Effector memory CD8-positive, alpha-beta T cell (primary cell): ENCODE measurements at places on chromosomes 1 and 21.

GRCh38 chr1:158371188-158371953 lies 17.7 kb downstream of the CD1E start:
- no peak for DNase-seq
- H3K36me3 ChIP-seq, result no peaks in the 10 kb centered on the region
- H3K27ac ChIP-seq, result no peak overlapping the region
- H3K27me3 ChIP-seq, result peaks cover 90% of the 10 kb centered on the region
- no peak overlapping the region for H3K4me3 ChIP-seq
- H3K4me1 ChIP-seq, result peaks cover 12% of the 10 kb centered on the region

- peaks cover 8% of the 10 kb centered on the region for H3K36me3 ChIP-seq
- H3K27me3 ChIP-seq, result no peaks in the 10 kb centered on the region
Measured at GRCh38 chr1:229268505-229268904, 2.4 kb upstream of the RAB4A start.

DNA sequence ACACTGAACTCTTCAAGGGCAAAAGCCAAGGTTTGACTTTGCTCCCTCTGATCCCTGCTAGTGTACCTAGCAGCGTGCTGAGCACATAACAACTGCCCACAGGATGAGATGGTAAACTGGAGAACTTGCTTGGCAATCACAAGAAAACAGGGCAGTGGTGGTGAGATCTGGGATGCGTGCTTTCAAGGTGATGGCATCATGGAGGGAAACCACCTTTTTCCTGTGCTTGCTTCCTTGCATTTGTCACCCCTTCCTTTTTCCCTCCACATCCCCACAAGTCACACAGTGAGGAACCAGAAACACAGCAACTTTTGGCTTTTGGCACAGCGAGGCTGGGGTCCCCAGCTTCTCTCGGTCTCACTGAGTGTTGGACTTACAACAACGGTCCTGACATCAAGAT lies 31.4 kb upstream of the BECN2 start:
- no peaks in the 10 kb centered on the region for H3K4me1 ChIP-seq
- no peak overlapping the region for H3K4me3 ChIP-seq
- H3K36me3 ChIP-seq, result no peaks in the 10 kb centered on the region
- H3K27ac ChIP-seq, result no peak overlapping the region
- H3K27me3 ChIP-seq, result peaks cover under 1% of the 10 kb centered on the region
- no peak for DNase-seq

- H3K27me3 ChIP-seq, result peaks cover 7% of the 10 kb centered on the region
- no peak for DNase-seq
- H3K36me3 ChIP-seq, result no peaks in the 10 kb centered on the region
- H3K4me1 ChIP-seq, result no peaks in the 10 kb centered on the region
- no peak overlapping the region for H3K4me3 ChIP-seq
Measured at GRCh38 chr1:87684713-87685205, 356.1 kb downstream of the LMO4 start.

GRCh38 chr1:201576914-201577313 lies 38.0 kb downstream of the NAV1 start:
- peaks cover 2% of the 10 kb centered on the region for H3K4me1 ChIP-seq
- H3K27ac ChIP-seq, result no peak overlapping the region
- H3K36me3 ChIP-seq, result peaks cover 3% of the 10 kb centered on the region
- H3K4me3 ChIP-seq, result no peak overlapping the region

- H3K27me3 ChIP-seq, result peaks cover 9% of the 10 kb centered on the region
- H3K4me3 ChIP-seq, result no peak overlapping the region
- H3K4me1 ChIP-seq, result no peaks in the 10 kb centered on the region
- no peak for DNase-seq
- no peak overlapping the region for H3K27ac ChIP-seq
Measured at GRCh38 chr1:178614286-178614685, 101.4 kb downstream of the TEX35 start.

GRCh38 chr1:36664571-36665287 lies 182.0 kb upstream of the CSF3R start:
- peaks cover 3% of the 10 kb centered on the region for H3K4me1 ChIP-seq
- H3K27me3 ChIP-seq, result peaks cover 76% of the 10 kb centered on the region
- no peak overlapping the region for H3K4me3 ChIP-seq
- H3K27ac ChIP-seq, result peak overlapping the region; percentile 9

- no peaks in the 10 kb centered on the region for H3K4me1 ChIP-seq
- no peak for DNase-seq
- H3K27me3 ChIP-seq, result no peaks in the 10 kb centered on the region
Measured at GRCh38 chr1:167538657-167539056, 14.9 kb downstream of the CREG1 start.

GRCh38 chr1:247639381-247639981 lies 34.1 kb downstream of the OR2G3 start:
- H3K4me3 ChIP-seq, result no peak overlapping the region
- no peaks in the 10 kb centered on the region for H3K36me3 ChIP-seq
- peaks cover 33% of the 10 kb centered on the region for H3K27me3 ChIP-seq
- no peak for DNase-seq

DNA sequence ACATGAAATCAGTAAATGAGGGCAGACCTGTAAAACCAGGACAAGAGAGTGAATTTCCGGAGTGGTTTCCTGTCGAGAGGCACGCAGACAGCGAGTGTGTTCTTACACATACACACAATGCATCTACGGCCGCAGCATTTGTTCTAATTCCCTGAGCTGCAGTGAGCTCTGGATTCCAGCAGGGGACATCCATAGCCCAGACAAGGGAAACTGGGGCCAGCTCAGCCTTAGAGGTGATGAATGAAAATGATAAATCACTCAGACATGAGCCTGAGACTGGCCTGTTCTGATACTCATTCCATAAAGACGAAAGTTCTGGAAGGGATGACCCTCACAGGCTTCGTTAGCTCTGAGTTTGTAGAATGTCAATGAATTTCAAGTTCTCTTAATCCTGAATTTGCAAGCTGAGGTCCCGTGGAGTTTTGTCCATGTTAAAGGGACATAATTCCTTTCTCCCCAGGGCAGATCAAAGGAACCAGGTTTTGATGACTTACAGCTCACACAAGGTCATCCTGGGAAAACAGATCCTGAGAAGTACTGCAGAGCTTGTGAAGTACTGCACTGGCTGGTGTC lies 207.9 kb upstream of the C1orf87 start:
- DNase-seq, result no peak
- no peaks in the 10 kb centered on the region for H3K36me3 ChIP-seq
- peaks cover 3% of the 10 kb centered on the region for H3K4me1 ChIP-seq
- no peaks in the 10 kb centered on the region for H3K27me3 ChIP-seq
- H3K4me3 ChIP-seq, result no peak overlapping the region

- H3K27me3 ChIP-seq, result no peaks in the 10 kb centered on the region
- no peak overlapping the region for H3K27ac ChIP-seq
- no peaks in the 10 kb centered on the region for H3K4me1 ChIP-seq
- DNase-seq, result no peak
Measured at GRCh38 chr1:246680696-246681130, 43.5 kb upstream of the SCCPDH start.

DNA sequence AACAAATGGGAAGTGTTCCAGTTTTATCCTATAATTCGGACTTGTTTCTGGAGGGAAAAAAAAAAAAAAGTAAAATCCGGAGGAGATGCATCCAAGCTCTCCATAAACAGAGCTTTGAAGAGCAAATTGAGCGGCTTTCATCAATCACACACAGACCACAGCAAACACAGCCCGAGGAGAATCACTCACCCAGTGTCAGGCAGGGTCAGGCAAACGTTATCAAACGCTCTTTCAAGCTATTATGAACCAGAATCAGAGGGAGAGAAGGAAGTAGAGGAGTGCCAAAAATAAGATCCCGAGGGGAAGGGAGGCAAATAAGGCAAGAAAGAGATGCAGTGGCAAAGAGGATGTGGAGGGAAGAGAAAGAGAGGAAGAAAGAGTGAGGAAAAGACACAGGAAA lies 188.3 kb upstream of the CAMK1G start:
- H3K4me1 ChIP-seq, result no peaks in the 10 kb centered on the region
- no peak overlapping the region for H3K27ac ChIP-seq
- H3K27me3 ChIP-seq, result peaks cover 30% of the 10 kb centered on the region
- H3K4me3 ChIP-seq, result no peak overlapping the region
- DNase-seq, result no peak
- no peaks in the 10 kb centered on the region for H3K36me3 ChIP-seq

- peaks cover 3% of the 10 kb centered on the region for H3K36me3 ChIP-seq
- DNase-seq, result no peak
- peaks cover 24% of the 10 kb centered on the region for H3K27me3 ChIP-seq
- no peak overlapping the region for H3K27ac ChIP-seq
- H3K4me3 ChIP-seq, result no peak overlapping the region
- H3K4me1 ChIP-seq, result peaks cover 8% of the 10 kb centered on the region
Measured at GRCh38 chr1:202622388-202622787, 87.9 kb downstream of the SYT2 start.

GRCh38 chr1:241125286-241125685 lies 231.7 kb downstream of the RGS7 start:
- H3K27me3 ChIP-seq, result no peaks in the 10 kb centered on the region
- no peak overlapping the region for H3K4me3 ChIP-seq
- H3K36me3 ChIP-seq, result peaks cover 2% of the 10 kb centered on the region
- DNase-seq, result no peak
- no peaks in the 10 kb centered on the region for H3K4me1 ChIP-seq

GRCh38 chr1:237181743-237182317 lies 139.8 kb downstream of the RYR2 start:
- peaks cover 31% of the 10 kb centered on the region for H3K27me3 ChIP-seq
- no peak overlapping the region for H3K27ac ChIP-seq

DNA sequence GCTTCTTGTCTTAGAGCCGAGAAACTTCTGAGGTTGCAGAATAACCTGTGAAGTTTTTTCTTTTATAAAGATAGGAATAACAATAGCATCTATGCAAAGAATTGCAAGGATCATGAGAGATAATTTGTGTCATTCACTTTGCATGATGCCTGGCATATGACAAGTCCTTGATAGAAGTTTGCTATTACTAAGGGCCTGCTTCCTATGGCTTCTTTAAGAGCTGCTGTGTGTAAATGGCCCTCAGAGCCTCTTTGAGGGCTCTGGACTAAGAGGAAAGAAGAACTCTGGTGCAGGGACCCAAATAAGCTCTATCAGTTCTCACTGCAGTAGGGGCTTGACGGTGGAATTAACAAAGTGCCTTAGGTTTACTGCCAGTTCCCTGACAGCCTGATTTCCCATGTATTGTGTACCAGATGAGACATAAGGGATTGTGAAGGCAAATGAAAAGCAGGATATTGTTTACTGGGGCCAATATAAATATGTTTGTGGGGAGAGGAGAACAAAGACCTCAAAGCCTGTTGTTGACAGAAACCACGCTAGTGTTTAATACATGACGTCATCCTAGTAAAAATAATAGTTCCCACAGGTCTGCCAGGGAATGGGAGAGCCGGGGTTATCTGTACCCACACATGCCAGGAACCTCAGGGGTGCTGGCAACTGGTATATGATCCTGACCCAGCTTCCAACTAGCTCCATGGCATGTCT lies 131.2 kb upstream of the UBE2U start:
- H3K27me3 ChIP-seq, result peaks cover 6% of the 10 kb centered on the region
- H3K4me1 ChIP-seq, result no peaks in the 10 kb centered on the region
- H3K27ac ChIP-seq, result no peak overlapping the region
- no peak overlapping the region for H3K4me3 ChIP-seq
- no peaks in the 10 kb centered on the region for H3K36me3 ChIP-seq

DNA sequence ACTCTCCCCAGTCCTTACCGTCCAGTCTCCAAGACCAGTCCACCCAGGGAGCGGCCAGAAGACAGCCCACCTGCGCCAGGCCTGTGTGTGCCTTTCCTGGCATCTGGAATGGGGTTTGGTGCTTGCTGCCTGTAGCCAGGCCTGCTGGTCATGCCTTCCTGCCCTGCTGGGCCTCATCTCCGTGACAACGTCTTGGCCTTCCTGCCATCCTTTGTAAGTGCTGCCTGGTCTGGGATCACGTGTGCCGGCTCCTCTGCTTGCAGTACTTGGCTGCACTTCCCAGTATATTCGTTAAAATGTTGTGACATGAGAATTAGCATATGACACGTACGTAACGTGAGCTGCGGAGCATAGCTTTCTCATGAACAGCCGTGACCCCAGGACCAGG lies 145.3 kb upstream of the COL6A1 start:
- H3K4me3 ChIP-seq, result no peak overlapping the region
- H3K27ac ChIP-seq, result no peak overlapping the region
- H3K27me3 ChIP-seq, result peaks cover 11% of the 10 kb centered on the region
- no peak for DNase-seq
- H3K4me1 ChIP-seq, result no peaks in the 10 kb centered on the region
- H3K36me3 ChIP-seq, result peaks cover 5% of the 10 kb centered on the region

DNA sequence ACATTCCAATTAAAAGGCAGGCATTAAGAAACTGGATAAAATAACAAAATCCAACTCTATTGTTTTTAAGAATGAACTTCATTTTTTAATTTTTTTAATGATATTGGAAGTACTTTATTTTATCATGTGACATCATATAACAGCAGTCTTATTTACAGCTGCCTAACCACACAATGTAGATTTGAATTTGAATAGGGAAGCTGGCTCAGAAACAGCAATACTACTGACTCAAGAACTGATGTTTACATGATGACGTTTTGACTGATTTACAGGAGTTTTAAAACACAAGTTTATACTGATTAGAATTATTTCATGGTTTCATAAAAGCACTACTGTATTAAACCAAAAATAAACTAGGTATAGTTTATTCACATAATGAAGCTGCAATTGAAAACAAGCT lies 348.7 kb upstream of the NR5A2 start:
- DNase-seq, result no peak
- no peaks in the 10 kb centered on the region for H3K36me3 ChIP-seq
- no peak overlapping the region for H3K27ac ChIP-seq
- H3K4me3 ChIP-seq, result no peak overlapping the region

DNA sequence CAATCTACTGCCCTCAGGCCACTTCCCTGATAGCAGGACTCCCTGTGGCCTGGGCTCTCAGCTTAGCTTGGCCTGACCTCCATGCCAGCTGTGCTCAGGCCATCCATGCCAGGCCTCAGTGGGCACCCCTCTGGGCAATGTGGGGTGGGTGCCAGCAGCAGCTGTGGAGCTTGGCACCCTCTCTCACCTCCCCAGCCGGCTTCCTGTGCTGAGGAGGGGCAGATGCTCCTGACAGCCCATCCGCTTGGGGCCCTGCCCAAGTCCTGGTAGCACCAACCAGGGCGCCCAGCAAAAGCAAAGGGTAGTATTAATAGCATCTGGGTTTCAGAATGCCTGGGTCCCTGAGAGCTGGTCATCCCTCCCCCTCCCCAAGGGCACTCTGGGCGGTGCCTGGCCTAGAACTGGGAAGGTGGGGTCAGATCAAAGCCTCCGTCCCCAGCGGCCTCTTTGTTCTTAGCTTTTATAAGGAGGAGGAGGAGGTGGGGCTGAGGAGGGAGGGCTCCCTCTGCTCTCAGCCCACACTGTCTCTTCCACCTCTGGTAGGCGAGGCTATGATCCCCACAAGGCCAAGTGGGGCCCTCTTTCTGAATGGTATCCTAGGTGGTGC lies 6.1 kb downstream of the EFNA4 start:
- H3K27ac ChIP-seq, result no peak overlapping the region
- peaks cover 12% of the 10 kb centered on the region for H3K4me1 ChIP-seq
- DNase-seq, result no peak

DNA sequence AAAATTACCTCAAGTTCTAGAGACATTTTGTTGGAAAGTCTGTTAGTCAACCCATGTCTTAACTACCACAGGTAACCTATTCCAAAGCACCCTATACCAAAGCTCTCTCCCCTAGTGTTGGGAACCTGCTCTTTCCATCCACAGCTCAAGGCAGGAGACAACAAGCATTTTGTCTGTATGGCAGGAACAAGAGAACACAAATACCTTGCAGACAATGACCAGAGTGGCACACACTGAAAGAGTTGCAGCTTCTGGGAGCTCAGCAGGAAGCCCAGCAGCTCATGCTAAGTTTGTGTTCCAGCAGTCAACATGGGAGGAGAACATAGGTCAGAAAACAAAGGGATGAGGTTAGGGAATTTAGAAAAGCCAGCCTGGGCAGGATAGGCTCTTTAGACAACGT lies 300.8 kb downstream of the HHIPL2 start:
- H3K4me1 ChIP-seq, result peaks cover 3% of the 10 kb centered on the region
- no peak overlapping the region for H3K4me3 ChIP-seq
- H3K27ac ChIP-seq, result no peak overlapping the region
- H3K36me3 ChIP-seq, result no peaks in the 10 kb centered on the region
- no peak for DNase-seq
- H3K27me3 ChIP-seq, result peaks cover 6% of the 10 kb centered on the region
